ENCODE measurements at places on chromosomes 7 and 10.

DNA sequence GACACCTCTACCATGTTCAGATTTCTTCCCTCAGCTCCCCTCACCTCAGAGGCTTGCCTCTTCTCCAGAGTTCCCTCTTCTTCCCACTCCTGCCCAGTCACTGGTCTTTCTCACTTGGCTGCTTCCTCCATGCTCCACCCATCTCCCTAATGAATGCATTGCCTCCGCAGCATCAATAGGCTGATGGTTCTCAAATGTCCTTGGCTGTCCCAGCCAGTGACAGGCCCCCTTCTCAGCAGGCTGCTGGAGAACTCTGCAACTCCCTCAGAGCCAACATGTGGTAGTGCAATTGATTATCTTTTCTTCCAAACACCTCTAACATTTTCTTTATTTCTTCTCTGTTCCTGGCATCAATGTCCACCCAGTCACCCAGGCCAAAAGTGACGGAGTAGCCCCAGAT is 218.2 kb downstream of the RELN start:
- DNase-seq = no peak

- no peak for DNase-seq
Observed at GRCh38 chr10:11276449-11276990, 258.8 kb downstream of the CELF2 start.

- DNase-seq = no peak
Observed at GRCh38 chr10:48497780-48498770, 106.8 kb downstream of the ARHGAP22 start.

DNA sequence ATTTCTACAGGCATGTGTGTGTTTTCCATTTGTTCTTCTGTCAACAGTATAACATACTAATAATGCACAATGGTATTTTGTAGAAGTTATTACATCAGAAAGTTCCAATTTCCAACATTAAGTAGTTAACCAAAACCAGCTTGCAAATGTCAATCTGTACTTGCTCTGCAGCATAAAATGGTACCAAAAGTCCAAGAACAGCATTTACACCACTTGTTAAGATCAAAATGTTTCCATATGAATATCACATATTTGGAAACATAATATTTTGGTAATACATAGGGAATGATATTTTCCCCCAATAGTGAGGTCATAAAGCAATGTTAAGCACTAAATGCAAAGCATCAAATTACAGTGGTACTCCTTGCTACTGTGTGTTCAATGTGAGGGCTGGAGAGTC is 162.1 kb downstream of the ZNF438 start:
- DNase-seq = peak; percentile 33

DNA sequence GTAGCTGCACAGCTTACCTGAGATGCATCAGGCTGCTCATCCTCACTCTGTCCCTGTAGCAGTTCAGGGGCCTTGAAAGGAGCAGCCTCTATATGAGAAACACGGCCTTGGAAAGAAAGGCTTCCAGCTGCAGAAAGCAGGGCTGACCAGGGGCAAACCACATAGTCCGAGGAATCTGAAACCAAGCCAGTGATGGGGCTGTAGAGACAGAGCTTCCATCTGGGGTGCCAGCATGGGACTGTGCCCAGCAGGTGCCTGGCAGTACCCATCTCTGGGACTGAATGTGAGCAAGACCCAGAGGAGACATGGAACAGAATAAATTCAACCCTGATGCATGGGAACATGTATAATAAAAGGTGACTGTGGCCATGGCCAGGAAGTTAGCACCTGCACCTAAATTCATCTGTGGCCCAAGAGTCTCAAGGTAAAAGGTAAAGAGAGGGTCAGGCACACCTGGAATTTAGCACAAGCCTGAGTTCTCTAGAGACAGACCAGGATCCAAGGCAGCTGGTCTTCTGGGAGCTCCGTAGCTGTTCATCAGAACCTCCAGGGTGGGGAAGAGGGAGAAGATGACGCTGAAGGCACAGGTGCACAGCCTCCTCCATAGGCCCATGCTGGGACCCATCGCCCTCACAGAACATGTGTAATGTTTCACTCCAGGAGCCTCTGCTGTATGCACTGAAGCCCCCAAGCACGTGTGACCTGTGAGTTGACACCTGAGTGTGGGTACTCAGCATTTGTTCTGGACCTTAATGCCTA is 25.3 kb downstream of the FRMPD2 start:
- DNase-seq = no peak

- DNase-seq = no peak
Observed at GRCh38 chr10:78475437-78475836, 441.8 kb downstream of the RPS24 start.

DNA sequence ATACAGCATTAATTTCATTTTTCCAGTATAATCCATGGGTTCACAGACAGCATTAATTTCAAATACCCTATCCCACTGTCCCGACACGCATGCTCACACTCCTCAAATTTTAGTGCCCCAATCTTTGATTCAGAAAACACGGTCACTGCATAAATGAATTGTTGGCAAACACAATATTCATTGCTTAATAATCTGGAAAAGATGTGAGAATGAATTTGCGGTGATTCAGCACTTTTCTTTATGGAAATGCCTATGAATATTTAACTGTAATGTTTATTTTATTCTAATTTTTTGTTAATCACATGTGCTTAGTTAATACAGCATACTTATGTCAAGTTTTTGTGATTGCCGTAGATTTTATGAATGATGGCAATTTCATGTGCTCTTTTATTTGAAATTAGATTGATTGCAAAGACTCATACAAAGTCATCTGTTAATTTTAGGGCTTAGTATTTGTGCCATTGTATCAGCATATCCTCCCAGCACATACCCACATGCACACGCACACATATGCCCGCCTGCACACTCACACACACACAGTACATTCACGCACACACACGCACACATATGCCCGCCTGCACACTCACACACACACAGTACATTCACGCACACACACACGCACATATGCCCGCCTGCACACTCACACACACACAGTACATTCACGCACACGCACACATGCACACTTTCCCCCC is 35.1 kb downstream of the MACROH2A2 start:
- DNase-seq = no peak

DNA sequence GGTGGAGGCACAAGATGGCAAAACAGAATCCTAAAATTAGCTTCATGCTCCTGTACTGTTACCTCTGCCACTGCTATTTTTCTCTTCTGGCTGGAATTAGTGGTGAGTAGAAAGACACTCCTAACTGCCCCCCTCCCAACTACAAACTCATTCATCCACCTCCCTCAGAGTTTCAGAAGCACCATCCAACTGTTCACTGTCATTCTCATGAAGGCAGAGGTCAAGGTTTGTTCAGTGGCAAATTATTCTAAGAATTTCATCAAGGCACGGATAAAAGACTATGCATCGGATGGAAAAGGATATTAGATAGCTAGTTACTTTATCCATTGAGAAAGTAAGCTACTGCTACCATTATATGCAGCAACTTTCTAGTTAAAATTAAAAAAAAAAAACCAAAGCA is 59.7 kb downstream of the LRGUK start:
- no peak for DNase-seq

DNA sequence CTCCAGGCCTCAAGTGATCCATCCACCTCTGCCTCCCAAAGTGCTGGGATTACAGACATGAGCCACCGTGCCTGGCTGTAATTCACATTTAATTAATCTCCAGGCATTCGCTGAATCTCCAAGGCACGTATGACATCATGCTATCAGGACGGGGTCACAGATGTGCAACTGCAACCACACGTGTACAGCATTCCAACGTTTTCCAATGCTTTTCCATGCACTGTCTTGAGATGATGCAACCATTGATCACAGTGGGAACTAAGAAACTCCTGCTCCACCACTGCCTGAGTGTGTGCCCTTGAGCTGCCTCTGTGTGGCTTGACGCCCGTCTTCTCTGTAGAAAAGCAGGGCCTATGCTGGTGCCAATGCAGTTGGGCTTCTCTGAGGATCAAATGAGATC is 119.8 kb upstream of the LYZL2 start:
- no peak for DNase-seq

DNA sequence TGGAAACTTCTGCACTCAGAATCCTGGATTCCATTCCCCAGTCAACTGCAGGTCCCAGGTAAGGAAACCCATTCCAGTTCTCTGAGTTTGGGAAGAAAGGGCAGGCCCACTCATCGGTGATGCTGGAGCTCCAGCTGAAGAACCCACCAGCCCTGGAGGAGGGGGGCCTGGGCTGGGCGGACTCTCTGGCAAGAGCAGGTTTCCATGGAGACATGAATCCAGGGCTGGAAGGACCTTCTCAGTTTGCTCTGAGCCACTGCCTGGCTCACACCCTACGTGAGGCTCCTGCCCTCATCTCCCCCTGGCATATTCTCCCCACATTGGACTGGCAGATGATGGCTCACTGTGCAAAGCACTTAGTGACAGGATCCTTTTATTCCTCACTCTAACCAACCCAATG is 73.3 kb upstream of the CPXM2 start:
- DNase-seq = no peak

DNA sequence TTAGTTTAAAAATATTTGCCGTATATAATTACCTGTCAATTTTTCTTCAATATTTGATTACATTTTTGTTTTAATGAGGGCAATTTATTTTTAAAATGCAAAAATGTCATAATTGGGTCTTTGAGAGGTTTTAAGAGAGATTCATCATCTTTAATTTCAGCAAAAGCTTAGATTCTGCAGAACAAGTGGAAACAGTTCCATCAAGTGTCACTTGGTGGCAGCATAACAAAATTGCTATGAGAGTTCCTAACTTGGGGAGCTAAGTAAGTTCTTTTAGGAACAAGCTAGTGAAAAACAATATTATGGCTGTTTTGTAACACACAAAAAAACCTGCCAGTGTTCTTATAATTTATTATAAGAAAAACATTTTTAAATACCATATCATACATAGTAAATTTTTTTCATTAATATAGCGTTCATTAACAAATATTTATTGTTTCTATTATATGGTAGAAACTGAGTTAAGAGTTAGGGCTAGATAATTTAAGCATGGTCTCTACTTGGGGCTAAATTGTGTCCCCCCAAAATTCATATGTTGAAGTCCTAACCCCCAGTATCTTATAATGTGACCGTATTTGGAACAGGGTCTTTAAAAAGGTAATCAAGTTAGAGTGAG is 155.2 kb downstream of the MAGI2 start:
- DNase-seq = peak; percentile 76

- DNase-seq = no peak
Observed at GRCh38 chr7:29486191-29486700, 77.4 kb upstream of the PRR15 start.

GRCh38 chr10:87036623-87037022 is 16.5 kb downstream of the FAM25A start:
- DNase-seq = no peak

- no peak for DNase-seq
Observed at GRCh38 chr10:90788968-90789367, 68.9 kb downstream of the HTR7 start.

DNA sequence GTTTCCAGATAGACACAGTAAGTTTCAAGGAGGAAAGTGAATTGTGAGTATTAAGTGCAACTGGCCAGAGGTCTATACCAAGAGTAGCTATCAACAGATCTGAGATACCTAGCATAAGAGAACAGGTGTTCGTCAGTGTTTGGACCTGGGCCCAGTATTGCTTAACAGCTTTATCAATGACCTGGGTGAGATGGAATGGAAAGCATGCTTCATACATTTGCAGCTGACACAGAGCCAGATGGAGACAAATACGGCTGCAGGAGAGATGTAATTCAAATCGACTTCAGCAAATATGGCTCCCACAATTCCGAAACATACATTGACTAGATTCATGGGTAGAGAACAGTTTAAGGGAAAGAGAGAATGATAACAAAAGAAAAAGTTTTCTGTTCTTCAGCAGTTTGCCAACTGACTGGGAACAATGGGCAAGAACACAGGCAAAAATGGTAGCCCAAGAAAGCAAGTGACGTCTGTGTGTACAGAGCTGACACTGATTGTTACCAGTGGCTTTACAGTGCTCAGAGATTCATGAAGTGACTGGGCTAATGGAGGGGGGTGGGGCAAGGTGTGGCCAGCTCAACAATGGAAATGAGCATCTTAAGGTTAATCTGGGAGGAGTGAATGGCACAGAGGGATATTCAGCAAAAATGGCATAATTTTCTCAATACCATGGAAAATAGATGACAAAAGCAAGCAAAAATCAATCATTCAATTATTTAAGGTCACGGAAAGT is 28.0 kb upstream of the COBL start:
- no peak for DNase-seq

DNA sequence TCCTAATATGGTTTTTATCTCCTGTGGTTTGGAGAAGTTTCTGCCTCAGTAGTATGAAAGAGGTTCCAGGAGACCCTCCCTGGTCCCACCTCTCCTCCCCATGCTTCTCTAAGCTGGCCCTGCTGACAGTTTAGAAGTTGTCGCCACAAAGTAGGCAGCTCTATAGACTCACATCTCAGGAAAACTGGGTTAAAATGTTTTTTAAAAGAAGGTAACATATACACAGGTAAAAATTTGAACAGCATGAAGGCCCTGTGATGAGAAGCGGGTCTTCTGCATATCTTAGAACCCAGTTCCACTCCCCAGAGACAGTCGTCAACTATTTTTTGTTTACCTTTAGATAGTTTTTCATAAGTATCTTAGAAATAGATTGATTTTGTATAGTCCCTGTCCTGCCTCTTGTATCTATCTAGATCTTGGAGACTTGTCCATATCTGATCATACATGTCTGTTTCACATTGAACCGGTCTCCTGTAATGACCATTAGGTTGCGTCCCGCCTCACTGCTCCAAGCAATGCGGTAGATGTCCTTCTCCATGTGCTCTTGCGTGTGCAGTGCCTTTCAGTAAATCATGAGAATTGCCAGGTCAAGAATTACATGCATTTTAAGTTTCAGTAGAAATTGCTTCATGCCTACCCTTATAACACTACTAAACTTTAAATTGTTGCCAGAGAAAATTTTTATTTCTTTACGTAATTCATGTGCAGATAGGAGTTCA is 2.2 kb downstream of the DUSP5 start:
- DNase-seq = no peak

DNA sequence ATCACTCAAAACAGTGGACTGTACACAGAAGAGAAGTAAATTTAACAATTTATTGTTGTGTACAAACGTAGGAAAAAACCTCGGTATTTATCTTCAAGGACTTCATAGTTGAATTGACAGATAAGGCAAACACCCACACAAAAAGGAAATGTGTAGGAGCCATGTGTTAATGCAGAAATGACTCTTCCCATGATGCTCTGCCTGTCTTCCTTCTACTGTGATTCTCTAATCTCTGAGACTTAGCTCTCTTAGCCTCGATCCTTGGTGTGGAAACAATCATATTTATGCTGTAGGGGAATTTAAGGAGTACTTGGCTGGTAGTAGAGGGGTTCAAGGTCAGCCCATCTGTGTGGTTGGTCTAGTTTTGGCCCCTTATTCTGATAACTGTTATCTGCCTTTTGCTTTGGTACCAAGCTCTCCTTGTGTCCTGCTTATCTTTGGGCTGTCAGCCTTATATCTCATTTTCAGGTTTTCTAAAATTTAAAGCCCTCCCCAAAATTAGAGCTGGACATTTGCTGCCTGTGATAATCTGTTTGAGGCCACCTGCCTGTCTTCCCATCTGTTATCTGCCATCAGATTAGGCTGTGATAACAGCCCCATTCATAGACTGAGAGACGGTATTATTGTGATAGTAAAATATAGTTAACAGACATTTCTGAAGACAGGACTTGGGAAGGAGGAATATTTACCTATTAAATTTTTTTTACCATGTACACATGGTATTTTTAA is 81.7 kb downstream of the GPR85 start:
- no peak for DNase-seq

GRCh38 chr7:137480401-137480800 is 136.9 kb upstream of the PTN start:
- DNase-seq = no peak

- DNase-seq = peak; percentile 6
Observed at GRCh38 chr7:70704831-70705346, 427.1 kb upstream of the GALNT17 start.

- peak; percentile 79 for DNase-seq
Observed at GRCh38 chr10:11986593-11987216, 55.9 kb downstream of the UPF2 start.

GRCh38 chr10:116437076-116437692 is 9.5 kb downstream of the PNLIPRP3 start:
- no peak for DNase-seq

Data from iris pigment epithelial cell (primary cell).